ENCODE measurements at places on chromosomes 2 and 18.

DNA sequence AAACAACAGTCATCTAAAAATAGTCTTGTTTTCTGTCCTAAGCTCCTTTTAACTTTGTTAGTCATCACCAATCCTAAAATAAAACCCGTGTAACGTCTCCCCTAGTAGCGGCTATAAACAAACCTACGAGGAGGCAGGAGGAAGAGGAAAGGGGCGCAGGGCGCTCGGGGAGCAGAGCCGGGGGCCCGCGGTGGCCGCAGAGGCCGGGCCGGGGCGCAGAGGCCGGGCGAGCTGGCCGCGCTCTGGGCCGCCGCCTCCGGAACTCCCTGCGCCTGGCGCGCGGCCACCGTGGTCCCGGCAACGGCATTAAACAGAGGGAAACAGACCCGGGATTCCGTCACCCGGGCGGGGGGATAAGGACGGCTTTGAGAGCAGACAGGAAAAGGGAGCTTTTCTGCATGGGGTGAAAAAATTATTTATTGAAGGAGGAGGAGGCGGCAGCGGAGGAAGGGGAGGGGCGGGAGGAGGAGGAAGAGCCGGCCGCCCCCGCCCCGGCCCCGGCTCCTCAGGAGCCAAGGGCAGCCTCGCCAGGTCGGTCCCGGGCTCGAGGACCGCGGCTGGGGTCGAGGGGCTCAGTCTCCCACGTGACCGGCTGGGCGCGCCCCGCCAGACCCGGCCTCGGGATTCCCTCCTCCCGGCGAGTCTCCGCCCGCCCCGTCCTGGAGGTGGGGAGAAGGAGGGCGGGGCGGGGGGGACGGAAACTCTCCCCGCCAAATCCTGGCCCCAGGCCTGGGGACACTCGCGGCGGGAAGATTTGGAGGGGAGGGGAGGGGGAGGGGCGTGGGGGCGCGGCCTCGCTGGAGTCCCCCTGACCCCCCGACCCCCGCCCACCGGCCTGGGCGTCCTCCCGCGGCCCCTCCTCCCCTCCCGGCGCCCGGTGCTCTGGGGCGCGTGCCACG, 1.8 kb upstream of the NFATC1 start:
- DNase-seq, result peak; percentile 20

DNA sequence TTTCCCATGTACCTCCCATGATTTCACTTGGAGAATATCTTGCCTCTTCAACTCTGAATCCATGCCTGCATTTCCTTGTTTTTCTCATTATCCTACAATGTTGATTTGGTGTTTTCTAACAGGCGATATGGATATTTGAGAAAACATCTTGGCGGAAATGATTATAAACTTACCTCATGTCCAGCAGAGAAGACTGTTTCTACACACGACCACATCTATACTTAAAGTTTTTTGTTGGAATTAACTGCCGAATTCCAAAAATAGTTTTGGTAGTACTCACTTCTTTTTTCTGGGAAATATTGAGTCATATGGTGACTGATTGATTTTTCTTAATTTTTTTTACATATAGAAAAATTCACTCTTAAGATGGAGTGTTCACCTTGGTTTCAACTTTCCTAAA, 41.4 kb upstream of the TMEFF2 start:
- no peak for DNase-seq

DNA sequence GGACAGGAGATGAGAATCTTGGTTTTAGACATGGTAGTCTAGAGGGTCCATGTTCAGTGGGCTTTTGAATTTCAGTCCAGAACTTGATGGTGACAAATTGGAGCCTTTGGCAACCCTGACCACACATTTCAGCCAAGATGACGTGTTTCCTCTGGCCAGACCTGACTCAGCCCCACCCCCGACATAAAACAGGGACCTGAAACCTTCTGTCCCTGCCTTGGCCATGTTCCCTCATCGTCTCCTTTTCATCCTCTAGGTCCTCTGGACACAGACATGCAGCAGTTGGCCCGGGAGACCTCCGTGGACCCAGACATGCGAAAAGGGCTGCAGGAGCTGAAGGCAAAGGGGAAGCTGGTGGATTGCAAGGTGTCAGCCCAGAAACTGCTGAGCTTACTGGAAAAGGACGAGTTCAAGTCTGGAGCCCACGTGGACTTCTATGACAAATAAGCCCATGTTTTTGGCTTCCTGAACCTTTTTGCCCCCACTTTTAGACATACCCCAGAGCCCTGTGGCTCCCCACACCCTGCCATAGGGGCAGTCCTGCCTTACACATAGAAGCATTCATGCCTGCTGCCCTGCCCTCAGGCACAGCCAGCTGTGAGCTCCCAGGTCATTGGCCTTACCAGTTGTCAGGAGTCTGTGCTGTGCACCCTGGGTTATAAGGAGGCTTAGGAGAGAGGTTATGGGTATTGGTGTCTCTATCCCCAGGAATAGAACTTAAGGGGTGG, 4.0 kb downstream of the SPR start:
- no peak for DNase-seq

GRCh38 chr2:230902180-230902899, 22.7 kb downstream of the GPR55 start:
- DNase-seq, result peak; percentile 42

- no peak for DNase-seq
Measured at GRCh38 chr2:127655209-127656073, 9.5 kb downstream of the GPR17 start.

DNA sequence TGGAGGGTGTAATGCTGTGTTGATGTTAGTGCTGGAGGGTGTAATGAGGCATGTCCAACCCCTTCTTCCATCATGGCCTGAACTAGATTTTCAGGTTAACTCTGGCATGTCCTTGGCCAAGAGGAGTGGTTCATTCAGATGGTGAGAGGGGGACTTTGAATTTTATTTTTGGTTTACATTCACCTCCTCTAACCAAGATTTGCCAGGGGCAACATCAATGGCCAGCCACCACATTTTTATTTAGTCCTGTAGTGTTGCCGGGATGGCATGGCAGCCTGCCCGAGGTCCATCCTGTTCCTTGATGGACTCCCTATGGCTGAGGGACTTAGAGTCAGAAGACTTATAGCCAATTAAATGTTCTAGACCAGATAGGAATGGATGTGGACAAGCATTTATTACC, 484.6 kb upstream of the HS6ST1 start:
- DNase-seq, result no peak

GRCh38 chr2:78980871-78981270, 44.6 kb upstream of the REG3G start:
- no peak for DNase-seq

DNA sequence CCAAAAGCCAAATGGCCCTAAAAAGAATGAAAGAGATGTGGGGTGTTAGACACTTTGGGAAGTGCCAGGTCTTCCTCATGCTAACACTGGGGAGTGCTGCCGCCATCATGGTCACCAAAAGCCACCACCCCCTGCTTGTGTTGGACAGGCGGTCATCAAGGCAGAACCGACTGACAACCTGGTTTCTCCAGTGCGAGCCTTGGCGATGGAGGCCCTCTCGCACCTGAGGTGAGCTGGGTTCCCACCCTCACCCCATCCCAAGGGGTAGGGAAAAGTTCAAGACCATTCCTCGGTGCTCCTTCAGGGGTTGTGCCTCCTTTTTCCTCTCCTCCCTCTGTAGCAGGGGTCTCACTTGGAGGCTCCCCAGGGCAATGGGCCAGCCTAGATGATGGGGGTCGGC, 33.6 kb downstream of the MROH2A start:
- DNase-seq, result no peak

DNA sequence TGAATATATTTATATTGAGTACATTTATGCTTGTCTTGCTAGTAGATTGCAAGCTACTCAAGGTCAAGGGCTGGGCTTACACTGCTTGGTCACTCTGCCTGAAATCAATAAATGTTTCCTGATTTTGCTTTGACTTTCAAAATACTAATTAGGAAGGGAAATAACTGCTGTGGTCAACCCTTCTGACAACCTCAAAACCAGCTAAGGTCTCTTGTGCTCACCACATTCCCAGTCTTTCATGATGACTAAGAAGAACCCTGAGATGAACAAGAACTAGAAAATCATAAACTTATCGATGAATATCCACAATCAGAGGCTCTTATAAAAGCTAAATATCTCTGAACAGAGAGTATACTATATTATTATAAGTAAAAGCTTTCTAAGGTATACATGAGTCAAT, 33.3 kb downstream of the ABCB11 start:
- DNase-seq, result no peak

GRCh38 chr2:45834372-45834771, 182.9 kb downstream of the PRKCE start:
- no peak for DNase-seq

GRCh38 chr2:66322506-66323260, 112.2 kb upstream of the MEIS1 start:
- DNase-seq, result no peak

GRCh38 chr2:121085801-121086200, 199.2 kb downstream of the TFCP2L1 start:
- DNase-seq, result no peak

DNA sequence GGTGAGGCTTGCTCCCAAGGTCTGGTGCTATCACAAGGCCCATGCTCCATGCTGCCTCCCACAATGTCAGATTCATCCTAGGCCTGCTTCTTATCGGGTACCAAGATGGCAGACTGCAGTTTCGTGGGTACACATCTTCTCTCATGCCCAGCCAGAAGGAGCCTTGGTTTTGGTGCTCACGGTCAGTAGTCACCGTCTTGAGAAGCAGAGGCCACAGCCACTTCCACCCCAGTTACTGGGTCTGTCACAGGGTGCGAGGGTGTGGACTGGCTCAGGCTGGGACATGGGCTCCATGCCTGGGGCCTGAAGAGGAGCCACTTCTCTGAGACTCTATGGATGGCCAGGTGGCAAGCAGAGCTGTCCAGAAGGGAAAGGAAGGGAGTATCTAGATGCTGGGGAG, 178.8 kb upstream of the HS6ST1 start:
- DNase-seq, result no peak

DNA sequence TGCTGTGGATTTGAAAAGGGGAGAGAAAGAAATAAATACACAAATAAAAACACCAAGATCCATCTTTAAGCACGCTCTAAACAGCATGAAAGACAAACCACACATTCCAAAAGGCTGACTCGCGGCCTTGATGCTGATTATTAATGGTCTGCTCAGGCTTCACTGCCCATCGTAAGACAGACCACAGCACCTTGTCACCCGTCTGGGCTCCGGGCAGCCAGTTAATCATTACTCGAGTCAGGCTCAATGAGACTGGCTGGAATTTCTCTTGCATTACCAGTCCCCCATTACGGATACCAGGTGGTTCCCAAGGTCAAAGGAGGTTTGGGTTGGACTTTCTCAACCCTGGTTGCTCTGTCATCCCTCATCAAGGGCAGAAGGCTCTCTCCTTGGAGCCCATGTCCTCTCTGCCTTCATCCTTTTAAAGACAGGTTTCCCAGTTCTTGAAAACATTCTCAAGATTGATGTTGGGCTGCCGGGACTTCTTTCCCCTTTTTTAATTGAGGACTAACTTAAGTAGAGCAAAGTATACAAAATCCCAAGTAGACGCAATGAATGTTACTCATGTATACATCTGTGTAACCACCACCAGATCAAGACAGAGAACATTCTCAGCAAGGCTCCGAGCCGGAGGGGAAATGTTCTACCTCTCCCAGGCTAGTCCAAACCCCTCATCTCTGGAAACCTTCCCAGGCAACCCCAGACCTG, 8.1 kb downstream of the SMAD7 start:
- DNase-seq, result no peak

DNA sequence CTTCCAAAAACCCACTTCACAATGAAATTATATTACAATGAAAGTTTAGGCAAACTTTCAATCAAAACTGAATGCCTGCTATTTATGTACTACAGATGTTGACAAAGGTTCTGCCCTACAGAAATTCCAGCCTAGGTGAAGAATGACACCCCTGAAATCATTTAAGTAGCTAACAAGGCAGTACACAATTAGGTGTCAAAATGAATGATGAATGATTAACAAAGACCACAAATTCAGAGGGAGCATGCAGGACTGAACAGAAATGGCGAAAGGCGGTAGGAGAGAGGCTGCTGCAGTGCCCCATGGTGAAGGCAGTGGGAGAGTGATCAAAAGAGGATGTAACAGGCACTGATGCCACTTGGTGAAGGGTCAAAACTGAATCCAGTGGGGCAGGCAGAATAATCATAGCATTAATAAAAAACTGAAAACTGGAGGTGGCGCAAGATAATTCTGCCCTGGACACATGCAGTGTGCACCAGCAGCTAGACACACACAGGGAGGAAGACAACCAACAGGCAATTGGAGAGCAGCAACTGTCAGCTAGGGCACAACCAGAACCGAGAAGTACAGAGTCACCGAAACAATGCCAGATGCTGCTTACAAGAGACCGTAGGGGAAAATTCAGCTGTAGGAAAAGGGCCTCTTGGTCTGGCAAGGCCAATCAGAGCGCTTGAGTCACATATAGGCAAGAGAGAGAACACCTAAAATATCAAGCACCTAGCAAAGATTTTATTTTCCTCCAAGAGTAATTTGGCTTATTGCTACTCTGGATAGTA, 4.5 kb downstream of the TMEM131 start:
- DNase-seq, result no peak

DNA sequence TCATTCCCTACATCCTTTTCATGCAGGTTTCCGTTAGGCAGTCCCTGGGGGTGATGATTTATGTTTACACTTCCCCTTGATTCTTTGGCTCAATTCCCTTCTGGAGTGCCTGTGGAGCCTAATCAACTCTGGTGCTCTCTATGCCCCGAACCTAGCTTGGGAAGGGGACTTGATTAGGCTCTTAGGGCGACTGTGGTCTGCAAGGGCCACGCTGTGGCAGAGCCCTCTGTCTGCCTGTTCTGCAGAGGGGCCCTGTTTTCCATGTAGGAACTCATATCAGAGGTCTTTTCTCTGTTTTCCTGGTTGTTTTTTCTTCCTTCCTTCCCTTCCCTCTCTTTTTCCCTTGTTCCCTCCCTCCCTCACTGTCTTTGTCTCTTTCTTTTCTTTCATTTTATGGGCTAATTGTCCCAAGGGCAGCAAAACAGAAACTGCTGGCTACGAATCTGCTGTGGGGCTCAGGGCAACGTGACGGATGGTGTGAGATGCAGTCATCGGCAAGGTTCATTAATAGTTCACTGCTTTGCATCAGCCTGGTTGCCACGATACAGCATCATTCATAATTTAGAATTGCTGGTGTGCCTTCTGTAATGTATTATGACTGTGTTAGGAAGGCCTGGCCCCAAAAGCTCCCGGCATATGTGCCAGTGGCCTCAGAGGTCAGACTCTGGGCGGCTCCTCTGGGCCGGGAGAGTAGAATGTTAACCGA, 134.5 kb downstream of the NAPG start:
- no peak for DNase-seq

GRCh38 chr2:109120166-109120565, 8.8 kb upstream of the SH3RF3 start:
- DNase-seq, result no peak

GRCh38 chr2:142722086-142722485, 155.4 kb upstream of the KYNU start:
- DNase-seq, result no peak

GRCh38 chr2:933734-934295, 16.8 kb upstream of the SNTG2 start:
- no peak for DNase-seq

Measured in AG04450 (cell line).